ENCODE measurements at places on chromosomes 6 and 20.

GRCh38 chr6:11852061-11852651 lies 73.6 kb upstream of the ADTRP start:
- no peak for DNase-seq

DNA sequence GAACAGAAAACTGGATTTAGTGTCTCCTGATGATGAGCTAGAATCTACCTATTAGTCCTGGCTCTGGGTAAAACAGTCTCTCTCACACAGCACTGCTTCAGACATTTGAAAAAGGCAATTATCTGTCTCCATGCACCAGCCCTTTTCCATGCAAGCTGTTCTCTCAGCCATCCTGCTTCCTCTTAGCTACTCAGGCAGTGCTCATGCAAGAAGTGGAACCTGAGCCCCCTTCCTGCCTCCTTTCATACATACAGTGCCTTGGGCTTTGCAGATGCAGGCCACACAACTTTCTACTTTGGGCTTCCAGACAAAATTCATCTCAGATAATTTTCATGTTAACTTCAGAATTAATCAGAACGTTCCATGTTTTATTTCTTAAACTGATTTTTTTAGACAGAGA lies 151.3 kb downstream of the RALGAPA2 start:
- no peak for DNase-seq

GRCh38 chr6:7526755-7527154 lies 14.7 kb upstream of the DSP start:
- no peak for DNase-seq

DNA sequence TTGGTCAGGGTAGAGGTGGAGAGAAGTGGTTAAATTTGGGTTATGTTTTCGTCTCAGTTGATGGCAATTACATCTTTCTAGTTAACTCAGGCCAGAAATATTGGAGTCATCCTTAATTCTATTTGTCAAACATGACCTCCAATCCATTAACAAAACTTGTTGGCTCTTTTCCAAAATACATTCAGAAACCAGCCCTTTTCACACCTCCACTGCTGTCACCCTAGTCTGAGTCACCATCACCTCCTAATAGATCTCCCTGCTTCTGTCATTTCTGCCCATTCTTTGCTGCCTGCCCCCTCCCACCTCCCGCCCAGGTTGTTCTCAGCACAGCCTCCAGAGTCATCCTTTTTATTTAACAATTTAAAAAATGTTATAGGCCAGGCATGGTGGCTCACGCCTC lies 3.0 kb upstream of the ABCF1 start:
- DNase-seq, result peak; percentile 22

DNA sequence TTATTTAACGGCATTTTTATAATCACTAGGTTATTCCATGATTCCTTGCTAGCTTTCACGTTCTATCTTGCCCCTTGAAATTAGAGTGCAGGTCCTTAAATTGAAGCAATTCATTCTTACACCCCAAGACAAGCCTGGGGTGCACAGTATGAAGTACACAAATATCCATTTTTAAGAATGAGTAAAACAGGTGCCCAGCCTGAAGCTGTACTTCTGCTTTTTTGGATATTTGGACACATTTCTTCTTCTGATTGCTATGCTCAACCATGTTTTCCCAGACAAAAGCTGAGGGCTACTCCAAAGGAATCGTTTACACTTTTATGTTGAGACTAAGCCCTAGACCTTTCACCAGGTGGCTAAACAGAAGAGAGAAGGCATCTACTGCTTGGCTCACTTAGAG lies 7.9 kb upstream of the TAGAP start:
- no peak for DNase-seq

DNA sequence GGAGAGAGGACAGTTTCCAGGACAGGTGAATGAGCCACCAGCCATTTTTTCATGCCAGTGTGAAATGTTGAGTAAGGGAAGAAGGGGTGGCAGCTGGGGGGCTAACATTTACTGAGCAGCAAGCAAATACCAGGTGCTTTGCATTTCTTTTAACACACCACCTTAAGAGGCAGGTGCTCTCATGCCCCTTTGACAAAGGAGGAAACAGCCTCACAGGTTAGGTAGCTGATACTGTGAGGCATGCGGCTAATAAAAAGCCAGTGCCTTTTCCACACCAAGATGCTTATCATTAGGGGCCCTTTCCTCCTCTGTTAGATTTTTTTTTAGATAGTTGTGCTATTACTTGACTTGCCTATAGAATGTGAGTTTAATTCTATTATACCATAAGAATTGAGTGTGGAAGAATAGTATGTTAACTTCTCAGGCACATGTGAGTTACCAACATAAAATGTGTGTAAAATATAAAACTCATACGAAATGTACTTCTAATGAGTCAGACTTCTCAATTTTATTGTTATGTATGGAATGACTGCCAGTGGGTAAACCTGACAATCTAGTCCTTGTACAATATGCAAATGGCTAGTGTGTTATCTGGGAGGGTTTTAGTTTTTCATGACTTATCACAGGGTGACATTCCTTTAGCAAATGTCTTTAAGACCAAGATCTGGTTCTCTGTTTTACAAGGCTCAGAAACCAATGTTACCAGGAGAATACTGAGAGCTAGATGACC lies 260.0 kb downstream of the TMEM242 start:
- no peak for DNase-seq

DNA sequence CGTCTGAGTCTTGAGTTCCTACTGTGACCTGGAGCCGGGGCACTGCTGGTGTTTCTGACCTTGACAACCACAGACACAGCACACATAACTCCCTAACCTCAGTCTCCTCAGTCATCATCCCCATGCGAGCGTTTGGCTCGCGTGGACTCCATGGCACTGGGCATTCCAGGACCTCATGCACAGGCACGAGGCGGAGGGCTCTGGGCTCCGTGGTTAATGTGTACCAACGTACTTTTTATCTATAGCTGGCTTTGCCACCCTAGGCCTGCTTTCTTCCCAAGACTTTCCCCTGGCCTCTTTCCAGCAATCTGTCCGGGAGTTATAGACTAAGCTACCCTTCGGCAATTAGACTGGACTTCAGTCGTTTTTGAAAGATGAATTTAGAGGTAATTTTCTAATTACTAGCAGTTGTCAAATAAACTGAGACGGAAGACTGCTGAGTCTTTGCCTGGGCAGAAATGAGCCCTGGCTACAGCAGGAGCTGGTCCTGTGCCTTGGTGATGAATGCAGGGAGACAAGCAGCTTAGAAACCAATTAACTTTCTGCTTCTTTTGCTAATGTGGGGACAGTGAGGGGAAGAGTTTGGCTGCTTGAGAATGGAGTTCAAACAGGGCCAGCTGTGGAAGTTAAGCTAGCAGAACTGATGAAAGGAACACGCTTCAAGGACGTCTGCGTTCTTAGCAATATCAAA lies 16.1 kb upstream of the CTCFL start:
- no peak for DNase-seq

DNA sequence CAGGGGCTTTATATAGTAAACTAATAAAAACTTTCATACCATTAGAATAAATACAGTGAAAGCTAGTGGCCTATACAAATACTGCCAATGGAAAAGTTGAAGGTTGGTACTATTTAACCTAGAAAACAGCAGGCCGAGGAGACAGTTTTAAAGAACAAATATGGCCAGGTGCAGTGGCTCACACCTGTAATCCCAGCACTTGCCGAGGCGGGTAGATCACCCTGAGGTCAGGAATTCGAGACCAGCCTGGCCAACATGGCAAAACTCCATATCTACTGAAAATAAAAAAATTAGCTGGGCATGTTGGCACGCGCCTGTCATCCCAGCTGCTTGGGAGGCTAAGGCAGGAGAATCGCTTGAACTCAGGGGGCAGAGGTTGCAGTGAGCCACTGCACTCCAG lies 24.8 kb downstream of the GLYATL3 start:
- DNase-seq, result no peak

DNA sequence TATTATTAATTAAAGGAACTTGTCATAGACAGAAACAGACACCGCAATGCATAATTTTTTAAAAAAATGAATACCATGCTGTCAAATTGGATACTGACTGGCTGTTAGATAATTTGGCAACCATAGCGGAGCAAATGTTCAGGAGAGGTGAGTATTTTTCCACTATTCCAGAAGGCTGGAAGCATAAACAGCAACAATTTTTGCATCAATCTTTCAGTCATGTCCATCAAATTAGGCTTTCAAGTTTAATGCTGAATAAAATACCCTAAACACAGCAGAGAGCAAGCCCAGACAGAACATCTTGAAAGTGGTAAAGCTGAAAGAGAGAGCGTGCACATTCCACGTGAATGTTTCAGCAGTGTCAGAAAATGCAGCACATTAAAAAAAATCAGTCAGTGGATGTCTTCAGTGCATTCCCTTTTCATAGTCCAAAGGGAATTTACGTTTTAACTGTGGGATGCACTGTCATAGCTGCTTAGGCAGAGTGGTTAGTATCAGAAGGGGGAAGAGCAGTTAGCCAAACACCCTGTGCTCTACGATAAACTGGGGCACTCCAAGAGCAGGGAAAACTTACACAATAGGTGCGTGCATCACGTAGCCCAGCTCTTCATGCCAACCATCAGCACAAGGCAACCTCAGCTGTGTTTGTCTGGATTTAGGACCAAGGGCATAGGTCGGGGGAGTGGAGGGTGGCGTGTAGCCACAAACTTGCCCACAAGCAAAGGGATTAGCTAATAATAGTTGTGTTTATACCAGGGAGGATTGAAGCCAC lies 116.2 kb upstream of the STMND1 start:
- DNase-seq, result no peak

DNA sequence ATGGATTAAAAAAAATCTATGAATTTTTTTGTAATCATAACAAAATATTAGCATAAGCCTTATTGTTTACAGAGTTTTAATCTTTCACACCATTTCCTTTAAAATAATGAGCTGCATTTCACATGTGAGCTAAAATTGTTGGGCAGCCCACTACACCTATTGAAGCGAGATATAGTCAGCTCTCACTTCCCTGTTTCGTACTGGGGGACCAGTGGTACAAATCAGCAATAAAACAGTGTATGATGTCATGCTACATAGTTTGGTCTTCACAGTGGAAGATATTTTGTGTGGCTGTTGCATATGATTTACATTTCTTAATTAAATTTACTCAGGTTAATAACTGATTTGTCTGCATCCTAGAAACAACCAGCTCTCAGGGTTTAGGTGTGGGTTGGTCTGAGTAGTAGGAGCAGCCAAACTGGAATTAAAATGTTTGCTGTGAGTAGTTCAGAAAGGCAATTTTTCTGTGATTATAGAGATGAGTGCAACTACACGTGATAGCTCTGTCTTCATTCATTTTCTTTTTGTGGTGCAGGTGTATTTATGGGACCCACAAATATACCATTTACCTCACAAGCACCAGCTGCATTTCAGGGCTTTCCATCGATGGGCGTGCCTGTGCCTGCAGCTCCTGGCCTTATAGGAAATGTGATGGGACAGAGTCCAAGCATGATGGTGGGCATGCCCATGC lies 99.3 kb downstream of the B3GAT2 start:
- DNase-seq, result no peak

DNA sequence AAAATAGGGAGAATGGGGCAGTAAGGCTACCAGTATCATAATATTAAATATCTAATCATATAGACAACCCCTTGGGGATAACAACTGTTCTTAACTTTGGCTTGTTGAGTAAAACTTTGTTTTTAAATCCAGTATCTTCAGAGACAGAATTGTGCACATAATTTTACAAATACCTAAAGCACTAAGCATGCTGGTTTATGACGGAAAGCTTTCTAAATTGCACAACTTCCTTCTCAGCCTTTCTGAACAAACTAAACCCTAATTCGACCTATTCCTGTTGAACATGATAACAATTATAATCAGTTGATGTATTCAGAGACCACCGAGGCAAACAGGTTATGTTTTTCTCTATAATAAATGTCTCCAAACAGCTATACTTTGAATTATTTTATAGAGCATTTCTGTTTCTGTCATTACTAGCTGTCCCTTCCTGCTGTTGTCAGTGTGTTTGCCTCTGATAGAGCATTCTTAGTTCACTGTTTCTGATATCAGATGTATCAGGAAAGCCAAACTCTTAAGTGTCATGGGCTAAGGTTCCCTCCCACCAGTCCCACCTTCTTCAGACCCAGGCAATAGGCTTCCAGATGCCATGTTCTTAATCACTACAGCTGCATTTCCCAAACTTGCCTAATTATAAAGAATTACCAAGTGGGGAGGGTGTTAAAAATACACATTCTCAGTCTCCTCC lies 8.7 kb downstream of the ZHX3 start:
- no peak for DNase-seq

GRCh38 chr20:37803438-37804307 lies 99.3 kb upstream of the VSTM2L start:
- no peak for DNase-seq

DNA sequence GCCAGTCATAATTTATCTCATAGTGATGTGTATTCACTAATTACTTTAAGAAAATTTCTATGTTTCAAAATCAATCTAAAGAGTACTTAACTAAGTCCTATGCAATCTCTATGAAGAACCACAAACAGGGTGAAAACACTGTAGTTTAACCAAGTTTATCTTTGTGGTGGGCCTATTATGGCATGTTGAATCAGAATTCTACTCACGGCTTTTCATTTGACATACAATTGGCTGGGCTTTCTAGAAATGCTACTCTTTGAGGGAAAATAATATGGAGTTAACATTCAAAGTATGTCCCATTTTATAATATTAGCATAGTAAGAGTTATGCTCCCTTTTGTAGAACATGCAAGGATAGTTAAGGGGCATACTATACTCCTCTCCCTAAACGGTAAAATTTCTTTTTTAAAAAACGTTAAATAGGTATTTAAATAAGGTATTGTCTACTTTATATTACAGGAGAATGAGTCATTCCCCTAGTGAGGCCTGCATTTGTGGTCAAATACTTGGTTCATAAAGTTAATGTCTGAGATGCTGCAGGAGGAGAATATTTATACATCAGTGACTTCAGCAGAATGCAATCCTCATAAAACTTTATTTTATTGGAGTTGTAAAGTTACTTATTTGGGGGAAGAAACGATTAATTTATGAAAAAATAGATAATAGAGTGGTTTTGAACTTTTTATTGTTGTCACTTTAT lies 1.8 kb downstream of the MOXD1 start:
- DNase-seq, result no peak

- no peak for DNase-seq
Observed at GRCh38 chr6:137136065-137136464, 37.4 kb downstream of the IL22RA2 start.

DNA sequence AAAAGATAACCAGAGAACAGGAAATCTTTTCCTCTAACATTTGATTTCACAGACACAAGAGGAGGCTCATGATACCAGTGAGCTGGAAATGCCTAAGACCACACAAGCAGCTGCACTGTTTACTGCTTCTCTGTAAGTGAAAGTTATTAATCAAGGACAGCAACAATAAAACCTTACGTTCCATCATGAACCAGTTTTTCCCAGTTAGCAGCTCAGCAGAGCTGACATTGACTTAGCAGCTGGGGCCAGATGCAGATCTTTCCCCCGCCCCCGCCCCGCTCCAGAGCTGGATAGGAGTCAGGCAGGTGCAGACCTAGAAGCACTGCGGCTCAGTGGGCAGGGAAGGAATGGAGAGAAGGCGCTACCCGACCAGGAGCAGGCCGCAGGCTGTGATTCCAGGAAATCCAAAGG lies 275.2 kb downstream of the GMDS start:
- DNase-seq, result no peak

GRCh38 chr6:128600397-128600951 lies 80.1 kb upstream of the PTPRK start:
- DNase-seq, result no peak

All from stimulated activated CD8-positive, alpha-beta memory T cell treated with anti-CD3 and anti-CD28 coated beads, Interleukin-7, amount 100 ng/mL, for 48 hours (primary cell).